ENCODE measurements at places on chromosomes 5 and 9. TPM values are rescaled to one million over a fixed set of nuclear protein-coding genes. Genes with fewer than 3 reads are reported as not detected.

The PSD2 gene
- total RNA-seq = not detected

The ADGRD2 gene
- total RNA-seq = 0.08 TPM

GRCh38 chr5:73591102-73591695 is 25.7 kb downstream of the UTP15 start:
- peak; percentile 84 for ATAC-seq

The LCN10 gene
- 1.3 TPM for total RNA-seq

The CDKN2A gene
- total RNA-seq = 7.7 TPM

GRCh38 chr5:18276939-18277338 is 642.7 kb downstream of the TAF11L14 start:
- ATAC-seq = no peak

The OR1Q1 gene
- not detected for total RNA-seq

The CTNND2 gene
- not detected for total RNA-seq

- no peak for ATAC-seq
Measured at GRCh38 chr9:120872791-120873502, 4.0 kb downstream of the PHF19 start.

- ATAC-seq = no peak
Measured at GRCh38 chr9:136679431-136679941, 7.8 kb downstream of the AGPAT2 start.

- no peak for ATAC-seq
Measured at GRCh38 chr5:505951-506525, 18.2 kb downstream of the SLC9A3 start.

- no peak for ATAC-seq
Measured at GRCh38 chr5:95638632-95639031, 7.9 kb upstream of the RFESD start.

The LYSMD3 gene
- total RNA-seq = 7.3 TPM
